ENCODE measurements at places on chromosomes 16 and 17.

GRCh38 chr17:61002316-61002736 is 324.7 kb downstream of the BCAS3 start:
- peak; percentile 33 for DNase-seq

DNA sequence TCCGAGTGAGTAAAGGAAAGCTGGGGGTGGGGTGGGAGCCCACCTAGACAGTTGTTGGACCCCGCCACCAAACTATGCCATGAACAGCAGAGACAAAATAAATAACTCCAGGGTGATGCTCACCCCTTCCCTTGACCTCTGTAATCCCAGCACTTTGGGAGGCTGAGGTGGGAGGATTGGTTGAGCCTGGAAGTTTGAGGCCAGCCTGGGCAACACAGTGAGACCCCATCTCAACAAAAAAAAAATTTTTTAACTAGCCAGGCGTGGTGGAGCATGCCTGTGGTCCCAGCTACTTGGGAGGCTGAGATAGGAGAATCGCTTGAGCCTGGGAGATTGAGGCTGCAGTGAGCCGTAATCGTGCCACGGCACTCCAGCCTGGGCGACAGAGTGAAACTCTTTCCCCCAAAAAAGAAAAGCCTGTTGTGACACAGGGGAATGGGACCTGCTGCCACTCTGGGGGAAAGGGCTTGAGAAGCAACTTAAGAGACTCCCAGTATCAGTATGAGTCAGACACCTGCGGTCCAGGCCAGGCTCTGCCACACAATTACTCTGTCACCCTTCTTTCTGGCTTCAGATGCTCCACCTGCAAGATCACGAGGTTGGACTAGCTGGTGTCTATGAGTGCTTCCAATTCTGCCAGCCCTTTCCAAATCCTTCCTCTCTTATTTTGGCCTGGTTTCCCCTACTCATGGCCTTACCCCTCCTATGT is 5.0 kb downstream of the SGCA start:
- DNase-seq, result no peak

GRCh38 chr17:7435676-7436555 is 681 bp downstream of the TMEM102 start:
- peak; percentile 36 for DNase-seq

DNA sequence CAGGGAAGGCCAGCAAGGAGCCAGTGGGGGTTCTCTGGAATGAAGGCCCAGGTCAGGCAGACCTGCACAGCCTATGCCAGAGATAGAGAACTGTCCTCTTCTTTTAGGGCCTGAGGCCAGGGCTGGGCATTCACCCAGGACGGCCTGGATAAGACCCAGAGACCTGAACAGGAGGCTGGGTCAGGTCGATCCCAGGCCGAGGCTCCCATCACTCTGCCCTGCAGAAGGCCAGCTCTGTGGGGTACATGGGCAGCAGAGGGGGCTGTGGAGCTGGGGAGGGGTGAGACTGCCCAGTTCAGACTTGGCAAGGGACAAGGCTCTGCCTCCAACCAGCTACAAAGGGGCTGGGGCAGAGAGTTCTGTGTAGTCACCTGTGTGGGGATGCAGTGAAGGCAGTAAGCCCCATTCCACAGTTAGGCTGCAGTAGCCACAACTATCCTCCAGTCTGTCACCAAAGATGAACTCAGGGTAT is 14.6 kb downstream of the HSD11B2 start:
- no peak for DNase-seq

DNA sequence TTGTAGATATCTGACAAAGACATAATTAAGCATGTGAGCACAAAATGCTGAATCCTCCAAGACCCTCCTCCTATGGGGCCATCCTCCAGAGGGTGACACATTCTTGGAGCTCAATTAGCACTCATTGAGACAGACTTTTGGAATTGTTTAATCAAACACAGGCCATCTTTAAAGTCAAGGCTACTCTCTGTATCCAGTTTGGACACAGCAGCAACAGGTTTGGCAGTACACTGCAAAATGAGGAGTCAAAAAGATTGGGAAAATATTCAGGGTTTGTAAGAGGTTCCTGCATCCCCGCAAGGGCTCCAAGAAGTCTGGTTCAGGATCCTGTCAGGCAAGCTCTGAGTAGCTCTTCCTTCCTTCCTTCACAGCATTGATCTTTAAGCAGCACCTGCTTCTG is 1.3 kb downstream of the ITFG1 start:
- DNase-seq, result no peak

DNA sequence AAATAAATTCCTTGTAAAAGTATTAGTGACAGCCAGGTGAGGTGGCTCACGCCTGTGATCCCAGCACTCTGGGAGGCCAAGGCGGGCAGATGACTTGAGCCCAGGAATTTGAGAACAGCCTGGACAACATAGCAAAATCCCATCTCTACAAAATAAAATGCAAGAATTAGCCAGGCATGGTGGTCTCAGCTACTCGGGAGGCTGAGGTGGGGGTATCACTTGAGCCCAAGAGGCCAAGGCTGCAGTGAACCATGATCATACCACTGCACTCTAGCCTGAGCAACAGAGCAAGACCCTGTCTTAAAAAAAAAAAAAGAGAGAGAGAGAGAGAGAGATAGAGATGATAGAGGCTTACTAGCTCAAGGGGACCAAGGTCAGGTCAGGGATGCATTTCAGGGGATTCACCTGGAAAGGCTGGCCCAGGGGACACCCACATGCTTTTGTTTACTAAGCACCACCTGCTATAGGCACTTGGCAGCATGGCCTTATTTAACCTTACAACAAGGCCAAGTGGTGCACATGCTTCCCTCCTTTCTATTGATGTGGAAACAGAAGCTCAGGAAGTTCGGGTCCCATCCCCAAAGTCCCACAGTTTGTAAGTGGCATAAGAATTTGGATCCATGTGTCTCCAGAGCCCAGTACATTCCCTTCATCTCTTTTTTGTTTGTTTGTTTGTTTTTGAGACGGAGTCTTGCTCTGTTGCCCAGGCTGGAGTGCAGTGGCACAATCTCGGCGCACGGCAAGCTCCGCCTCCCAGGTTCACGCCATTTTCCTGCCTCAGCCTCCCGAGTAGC is 12.4 kb upstream of the SRCIN1 start:
- peak; percentile 58 for DNase-seq

GRCh38 chr17:80394629-80395216 is 20.2 kb upstream of the ENDOV start:
- DNase-seq, result no peak

DNA sequence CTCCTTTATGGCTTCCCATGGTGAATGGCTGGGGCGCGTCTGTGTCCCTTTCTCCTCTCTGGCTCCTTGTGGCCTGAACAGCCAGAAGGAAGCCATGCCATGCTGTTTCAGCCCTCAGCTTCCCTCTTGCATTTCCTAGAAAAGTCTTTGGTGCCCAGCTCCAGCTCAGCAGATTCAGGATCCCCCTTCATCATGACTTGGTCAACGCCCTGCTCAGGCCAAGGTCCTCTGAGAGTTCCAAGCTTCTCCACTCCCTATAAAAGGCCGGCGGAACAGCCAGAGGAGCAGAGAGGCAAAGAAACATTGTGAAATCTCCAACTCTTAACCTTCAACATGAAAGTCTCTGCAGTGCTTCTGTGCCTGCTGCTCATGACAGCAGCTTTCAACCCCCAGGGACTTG is at the start of gene CCL13:
Gene CCL13 (plus strand): TSS at position 287 of the 400 bp plus-strand sequence. CDS start 47 bp downstream, at position 334.
- DNase-seq, result no peak

DNA sequence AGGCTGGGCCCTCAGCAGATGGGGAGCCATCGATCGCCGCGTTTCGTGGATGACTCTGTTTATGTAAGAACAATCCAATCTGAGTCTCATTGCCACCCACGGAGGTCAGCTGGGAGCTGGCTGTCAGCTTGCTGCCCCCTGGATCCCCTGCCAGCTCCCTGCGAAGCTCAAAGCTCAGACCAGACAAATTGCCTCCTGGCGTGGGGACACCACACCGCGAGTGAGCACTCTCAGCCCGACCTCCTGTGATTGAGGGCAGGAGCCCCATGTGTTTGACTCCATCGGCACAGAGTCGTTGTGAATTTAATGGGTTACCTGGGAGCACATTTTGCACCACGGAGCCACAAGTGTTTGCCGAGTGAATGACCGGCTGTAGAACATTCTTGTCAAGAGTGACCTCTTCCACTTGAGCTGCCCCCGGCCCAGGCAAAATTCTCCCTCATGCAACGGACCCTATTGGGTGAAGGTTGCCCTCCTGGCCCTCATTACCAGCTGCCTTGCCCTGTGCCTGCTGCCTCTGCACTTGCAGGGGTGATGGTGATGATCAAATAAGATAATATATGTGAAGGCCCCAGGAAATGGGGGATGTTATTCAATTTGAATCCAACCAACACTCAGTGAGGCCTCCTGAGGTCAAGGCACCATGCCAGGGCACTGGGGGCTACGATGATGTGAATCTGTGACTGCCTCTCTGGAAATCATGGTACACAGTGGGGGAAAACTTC is 7.6 kb upstream of the GFAP start:
- no peak for DNase-seq

GRCh38 chr17:8499614-8500013 is 63.9 kb downstream of the NDEL1 start:
- DNase-seq, result no peak

DNA sequence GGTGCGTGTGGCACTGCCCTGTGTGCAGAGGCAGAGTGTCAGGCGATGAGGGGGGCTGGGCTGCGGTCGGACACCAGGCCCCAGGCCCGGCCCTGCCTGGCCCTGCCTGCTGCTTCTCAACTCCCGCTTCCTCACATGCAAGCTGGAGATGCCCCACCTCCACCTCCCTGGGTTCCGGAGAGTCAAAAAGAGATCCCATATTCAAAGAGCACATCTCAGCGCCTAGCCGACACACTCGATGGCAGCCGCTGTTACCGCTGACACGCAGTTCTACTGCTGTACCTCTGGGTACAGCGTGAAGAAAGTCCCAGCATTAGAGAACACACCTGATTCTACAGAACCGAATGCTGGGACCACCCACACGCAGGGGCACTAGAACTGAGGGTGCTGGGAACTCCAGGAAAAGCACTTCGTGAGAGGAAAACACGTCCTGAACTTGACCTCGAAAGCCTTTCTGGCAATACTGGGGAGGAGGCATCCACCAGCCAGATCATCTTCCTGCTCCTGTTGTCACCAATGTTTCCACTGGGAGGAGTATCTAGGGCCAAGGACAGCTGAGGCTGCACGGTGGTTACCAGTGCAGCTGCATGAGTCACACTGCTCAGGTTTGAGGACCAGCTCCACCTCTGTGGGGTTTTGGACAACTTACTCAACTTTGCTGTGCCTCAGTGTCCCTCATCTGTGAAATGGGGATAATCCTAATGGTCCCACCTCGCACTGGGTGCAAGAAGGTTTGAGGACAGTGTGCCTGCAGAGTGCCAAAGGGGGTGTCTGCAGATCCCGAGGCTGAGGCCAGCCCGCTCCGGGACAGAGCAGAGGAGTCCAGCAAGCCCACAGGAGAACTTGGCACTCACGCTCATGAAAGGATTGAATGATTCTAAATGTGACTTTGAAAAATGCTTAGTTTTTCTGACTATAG is 100.4 kb upstream of the DNAH17 start:
- no peak for DNase-seq

DNA sequence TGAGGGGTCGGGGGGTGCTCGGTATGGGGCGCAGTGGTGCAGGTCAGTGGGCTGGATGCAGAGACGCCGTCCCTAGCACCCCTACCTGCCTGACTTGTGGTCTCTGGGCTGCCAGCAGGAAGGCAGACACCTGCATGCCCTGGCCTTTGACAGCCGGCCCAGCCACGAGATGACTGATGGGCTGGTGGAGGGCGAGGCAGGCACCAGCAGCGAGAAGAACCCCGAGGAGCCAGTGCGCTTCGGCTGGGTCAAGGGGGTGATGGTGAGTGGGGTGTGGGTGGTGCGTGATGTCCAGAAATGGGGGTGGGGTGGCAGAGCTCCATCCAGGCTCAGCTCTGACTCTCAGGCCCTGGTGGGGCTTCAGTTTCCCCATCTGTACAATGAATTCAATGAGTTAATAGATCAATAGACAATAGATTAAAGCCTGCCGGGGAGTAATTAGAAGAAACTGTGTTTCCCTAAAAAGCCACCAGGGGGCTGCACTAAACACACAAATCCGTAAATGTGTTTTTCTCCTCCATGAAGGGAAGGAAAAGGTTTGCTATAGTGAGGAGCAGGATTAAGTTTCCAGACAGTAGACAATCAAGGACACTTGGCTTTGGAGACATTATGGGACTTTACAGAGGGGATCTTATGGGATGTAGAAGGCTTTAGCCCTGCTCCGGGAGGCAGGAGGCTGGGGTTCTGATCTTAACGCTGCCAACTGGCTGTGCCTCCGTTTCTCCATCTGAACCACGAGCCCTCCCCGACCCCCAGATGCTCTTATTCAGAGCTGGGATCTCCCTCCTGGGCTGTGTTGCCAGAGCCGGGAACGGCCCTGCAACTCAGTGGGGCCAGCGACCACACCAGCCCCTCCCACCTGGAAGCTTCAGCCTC is 2.2 kb downstream of the SLC12A3 start:
- peak; percentile 42 for DNase-seq

- no peak for DNase-seq
Measured at GRCh38 chr17:32551186-32551955, 64.6 kb downstream of the CDK5R1 start.

DNA sequence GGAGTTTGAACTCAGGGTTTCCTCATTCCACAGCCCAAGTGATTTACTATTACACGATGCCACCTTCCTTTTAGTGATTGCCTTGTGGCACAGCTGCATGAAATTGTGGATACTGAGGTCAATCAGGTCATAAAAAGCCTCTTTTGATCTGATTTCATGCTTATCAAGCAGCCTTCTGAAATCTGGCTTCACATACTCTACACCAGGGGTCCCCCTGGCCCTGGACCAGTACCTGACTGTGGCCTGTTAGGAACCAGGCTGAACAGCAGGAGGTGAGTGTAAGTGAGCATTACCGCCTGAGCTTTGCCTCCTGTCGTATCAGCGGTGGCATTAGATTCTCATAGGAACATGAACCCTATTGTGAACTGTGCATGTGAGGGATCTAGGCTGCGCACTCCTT is 13.8 kb downstream of the SLFN5 start:
- DNase-seq, result no peak

DNA sequence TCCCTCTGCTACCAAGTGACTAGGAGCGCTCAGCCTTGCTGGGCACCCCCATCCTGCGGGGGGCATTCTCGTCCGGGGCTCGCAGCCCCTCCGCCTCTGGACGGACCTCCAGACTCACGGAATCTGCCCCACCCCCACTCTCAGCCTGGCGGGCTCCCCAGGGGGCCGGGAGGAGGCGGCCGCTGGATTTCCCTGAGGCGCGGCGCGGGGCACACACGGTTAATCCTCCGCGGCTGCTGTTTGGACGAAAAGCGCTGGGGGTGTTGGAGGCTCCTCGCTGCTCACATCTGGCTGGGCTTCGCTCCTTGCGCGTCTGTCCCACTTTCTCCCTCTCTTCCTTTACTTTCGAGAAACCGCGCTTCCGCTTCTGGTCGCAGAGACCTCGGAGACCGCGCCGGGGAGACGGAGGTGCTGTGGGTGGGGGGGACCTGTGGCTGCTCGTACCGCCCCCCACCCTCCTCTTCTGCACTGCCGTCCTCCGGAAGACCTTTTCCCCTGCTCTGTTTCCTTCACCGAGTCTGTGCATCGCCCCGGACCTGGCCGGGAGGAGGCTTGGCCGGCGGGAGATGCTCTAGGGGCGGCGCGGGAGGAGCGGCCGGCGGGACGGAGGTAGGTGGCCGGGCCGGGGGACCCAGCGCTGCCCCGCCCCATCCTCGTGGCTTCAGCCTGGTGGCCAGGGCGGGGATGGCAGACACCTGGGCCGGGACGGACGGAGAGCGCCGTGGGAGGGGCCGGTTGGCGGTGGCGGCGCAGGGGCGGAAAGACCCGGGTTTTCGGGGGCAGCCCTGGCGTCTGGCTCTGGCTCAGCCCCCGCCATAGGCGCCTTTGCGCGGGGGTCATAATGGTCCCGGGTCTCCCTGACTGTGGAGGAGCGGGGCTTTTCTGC is at the start of gene C1QTNF1:
Gene C1QTNF1 (plus strand): TSS at position 284 of the 886 bp plus-strand sequence. CDS start 19,800 bp downstream, outside the sequence.
- no peak for DNase-seq
